ENCODE measurements at places on chromosomes 5 and 9.

DNA sequence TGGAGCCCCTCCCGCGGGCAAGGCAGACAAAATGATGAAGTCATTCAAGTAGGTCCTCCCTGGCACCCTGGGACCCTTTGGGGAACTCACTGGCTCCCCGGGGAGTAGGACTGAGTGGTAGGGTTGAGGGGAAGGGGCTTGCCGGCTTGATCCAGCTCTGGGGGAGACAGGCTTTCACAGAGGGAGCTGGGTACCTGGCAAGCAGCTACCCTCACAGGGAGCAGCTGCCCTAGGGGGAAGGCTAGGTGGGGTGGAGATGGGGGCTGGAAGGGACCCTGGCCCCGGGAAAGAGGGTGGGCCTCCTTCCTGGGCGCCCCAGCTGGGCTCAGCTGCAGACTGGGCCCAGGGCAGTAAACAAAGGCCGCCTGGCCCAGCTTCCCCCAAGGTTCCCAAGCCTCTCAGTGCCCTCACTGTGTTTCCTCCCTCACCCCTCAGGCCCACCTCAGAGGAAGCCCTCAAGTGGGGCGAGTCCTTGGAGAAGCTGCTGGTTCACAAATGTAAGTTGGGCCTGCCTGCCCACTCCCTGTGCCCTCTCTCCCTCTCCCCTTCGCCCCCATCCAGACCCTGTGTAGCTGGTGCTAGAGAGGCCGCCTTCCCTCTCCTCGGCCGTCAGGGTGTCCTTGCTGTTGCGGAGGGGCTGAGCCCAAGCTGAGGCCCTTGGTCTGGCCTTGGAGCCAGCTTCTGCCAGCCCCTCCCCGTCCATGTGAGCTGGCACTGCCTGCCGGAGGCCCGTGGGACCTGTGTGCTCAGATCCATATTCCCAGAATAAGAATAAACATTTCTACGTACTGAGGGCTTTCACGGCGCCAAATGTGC is 131.2 kb downstream of the RGS3 start:
- no peak for DNase-seq

- no peak for DNase-seq
These were observed 291.5 kb downstream of the SEC61B start for GRCh38 chr9:99513441-99514112.

GRCh38 chr9:118929287-118929686 is 439.9 kb downstream of the BRINP1 start:
- DNase-seq, result no peak

DNA sequence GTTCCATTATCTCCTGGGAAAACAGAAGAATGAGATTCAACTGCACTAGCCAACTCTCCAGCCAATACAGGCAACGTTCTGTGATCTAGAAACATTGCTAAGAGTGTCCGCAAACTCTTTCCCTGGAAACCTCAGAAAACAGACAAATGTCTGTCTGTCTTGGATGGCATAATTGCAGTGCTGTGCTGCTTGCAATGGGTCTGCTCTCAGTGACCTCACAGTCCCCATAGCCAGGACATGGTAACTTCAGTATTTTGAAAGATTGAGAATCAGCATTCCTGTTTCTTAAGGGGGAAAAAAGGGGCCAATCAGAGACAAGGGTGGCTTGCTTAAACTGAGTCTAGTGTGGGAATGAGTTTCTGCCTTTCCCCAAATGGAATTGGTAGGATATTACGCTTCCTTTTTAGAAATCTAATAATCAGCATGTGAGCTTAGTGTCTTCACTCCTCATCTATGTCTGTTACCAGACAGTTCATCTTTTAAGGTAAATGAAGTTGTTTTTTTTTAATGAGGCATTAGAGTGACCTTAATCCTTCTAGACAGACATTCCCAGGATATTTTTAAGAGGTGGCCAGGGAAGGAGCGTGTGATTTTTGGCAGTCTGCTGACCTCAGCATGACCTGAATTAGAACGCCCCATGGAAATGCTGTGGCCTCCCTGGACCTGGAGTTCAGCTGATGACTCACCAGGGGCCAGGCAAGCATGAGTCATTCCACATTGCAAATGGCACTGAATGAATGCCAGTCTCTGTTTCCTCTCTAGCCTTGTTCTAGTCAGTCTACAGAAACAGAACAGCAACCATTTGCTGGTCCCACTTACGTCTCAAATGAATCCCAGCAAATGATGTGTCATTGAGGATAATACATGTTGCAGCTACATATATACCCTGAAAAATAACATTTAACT is 210.2 kb upstream of the ACTBL2 start:
- peak; percentile 33 for DNase-seq

GRCh38 chr9:136901516-136902258 is 15.4 kb downstream of the TRAF2 start:
- DNase-seq, result peak; percentile 13

DNA sequence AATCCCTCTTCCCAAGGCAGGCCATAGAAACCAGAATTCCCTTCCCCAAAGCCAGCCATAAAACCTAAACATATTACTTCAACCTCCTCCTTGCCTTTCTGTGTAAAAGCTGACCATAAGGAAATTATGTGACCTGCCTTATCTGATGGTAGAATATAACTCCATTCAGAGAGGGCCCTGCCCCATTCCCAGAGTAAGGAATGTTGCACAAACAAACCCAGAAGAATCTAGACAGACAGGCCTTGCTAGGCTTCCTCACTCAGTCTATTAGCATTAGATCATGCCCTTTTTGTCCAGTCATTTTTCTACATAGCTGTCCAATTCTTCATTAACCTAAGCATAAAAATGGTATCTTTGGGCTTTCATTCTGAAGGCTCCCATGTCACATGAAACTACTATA is 17.8 kb upstream of the IFNB1 start:
- no peak for DNase-seq

GRCh38 chr5:59654691-59655090 is 238.8 kb downstream of the PDE4D start:
- DNase-seq, result no peak

- DNase-seq, result peak; percentile 29
These were observed 197.9 kb downstream of the SH3GL2 start for GRCh38 chr9:17776735-17777134.

DNA sequence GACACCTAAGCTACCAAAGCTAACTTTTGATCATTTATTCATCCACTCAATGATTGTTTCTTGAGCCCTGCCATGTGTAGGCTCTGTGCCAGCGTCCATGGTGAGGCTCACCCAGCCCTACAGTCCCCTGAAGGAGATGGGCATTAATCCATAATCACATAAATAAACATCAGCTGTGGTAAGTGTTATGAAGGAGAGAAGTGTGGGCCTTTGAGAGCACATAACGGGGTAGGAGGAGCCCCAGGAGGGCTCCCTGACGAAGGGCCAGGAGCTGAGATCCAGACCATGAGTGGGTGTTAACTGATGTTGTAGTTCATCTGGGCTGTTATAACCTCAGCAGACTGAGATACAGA is 53.9 kb upstream of the AFAP1L1 start:
- DNase-seq, result no peak

Data from tongue (tissue), 3 donors.